Activated naive CD8-positive, alpha-beta T cell treated with anti-CD3 and anti-CD28 coated beads for 36 hours (primary cell): ENCODE measurements at places on chromosomes 1 and 21.

DNA sequence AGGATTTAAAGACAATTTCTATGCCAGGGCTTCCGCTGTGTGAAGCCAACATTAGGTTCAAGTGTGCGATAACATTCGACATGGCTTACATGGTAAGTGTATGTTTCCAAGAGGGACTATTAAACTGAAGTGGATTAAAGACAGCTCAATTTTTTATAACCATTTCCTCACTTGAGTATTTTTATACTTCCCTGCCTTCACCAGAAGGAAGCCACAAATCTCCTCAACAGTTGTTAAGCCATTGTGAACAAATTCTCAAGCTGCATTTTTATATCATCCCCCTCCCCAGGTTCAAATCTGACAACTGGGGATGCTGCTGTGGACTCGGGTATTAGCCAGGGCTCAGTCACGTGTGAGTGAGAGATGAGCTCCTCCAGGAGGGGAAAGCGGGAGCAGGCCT, 116.3 kb downstream of the RHOU start:
- DNase-seq: no peak

- DNase-seq: no peak
Measured at GRCh38 chr1:231986631-231987336, 360.2 kb downstream of the DISC1 start.

DNA sequence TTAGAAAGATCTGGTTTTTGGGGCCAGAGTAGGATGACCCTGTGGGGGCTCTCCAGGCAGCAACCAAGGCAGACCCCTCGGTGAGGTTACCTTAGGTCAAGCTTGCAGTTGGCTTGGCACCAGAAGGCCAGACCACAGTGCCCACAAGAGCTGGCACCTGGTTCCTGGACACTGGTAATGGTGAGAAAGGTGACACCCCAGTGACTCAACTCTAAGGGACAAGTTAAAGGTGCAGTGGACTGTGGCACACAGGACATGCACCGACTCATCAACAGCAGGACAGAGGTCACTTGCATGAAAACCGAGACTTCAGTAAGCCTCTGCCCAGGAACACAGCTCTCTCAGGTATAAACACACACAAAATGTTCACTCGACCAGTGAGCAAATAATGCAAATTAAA, 6.7 kb downstream of the LRRC38 start:
- DNase-seq: no peak

GRCh38 chr1:179707406-179707805, 35.7 kb upstream of the FAM163A start:
- no peak for DNase-seq

GRCh38 chr1:163197022-163197421, 5.7 kb downstream of the RGS5 start:
- no peak for DNase-seq

DNA sequence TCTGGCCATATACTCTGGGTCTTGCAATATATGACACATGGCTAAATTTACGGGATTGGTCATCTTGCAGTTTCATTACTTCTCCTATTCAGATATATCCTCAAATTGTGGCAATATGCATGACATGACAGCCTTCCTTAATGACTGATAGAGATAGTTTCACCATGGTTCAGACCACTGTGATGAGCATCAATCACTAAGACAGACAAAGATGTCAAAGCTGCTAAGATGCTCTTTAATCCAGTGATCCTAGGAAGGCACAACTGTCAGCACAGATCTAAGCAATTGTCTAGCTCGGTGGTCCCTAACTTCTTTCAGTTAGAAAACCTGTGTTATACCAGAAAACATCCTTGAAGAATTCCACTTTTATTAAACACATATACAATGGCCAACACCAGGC, 70.9 kb upstream of the ADGRL2 start:
- DNase-seq: no peak

DNA sequence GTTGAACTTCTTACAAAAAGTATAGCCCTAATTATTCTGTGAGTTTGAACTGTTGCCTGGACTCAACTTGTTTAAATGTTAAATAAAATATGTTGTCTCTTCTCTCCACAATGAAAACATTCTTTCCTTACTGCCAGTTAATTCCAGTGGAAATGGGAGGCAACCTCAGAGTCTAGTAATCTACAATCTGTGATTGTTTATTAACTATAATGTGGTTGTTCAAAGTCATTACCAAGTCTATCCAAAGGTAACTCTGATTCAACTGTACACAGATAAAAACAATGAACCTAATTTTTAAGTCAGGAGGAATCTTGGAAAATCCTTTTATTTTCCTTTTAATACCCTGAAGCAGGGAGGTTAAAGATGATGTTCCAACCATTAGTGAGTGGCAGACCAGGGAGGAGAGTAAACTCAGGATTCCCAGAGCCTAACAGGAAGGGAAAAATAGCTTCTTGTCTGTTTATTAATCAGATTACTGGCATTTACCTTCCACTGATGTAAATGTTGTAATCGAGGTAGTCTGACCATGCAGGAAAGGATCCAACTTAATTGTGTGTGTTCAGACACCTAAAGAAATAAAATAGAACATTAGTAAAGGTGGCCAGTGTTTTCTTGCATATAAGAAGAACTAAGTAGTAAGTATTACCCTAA, 57.1 kb upstream of the TBX15 start:
- no peak for DNase-seq

DNA sequence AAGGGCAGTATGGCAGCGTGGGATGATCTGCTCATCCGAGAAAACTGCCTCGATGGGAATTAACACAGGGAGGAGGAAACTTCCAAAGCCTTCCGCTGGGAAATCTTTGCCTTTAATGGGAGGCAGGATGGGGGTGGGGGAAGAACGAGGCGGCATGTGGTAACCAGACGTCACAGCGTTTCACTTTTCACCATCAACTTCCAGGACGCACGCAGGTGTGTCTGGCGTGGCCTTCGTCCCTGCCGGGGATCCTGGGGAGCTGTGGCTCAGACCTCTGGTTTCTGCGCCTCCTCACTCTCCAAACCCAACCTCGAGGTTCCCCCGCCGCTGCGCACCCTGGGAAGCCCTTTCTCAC, 282 bp downstream of the RSPH1 start:
- DNase-seq: no peak

- no peak for DNase-seq
Measured at GRCh38 chr1:36784147-36784859, 250.0 kb downstream of the GRIK3 start.

GRCh38 chr1:101081496-101082488, 56.2 kb upstream of the DPH5 start:
- DNase-seq: peak; percentile 44

DNA sequence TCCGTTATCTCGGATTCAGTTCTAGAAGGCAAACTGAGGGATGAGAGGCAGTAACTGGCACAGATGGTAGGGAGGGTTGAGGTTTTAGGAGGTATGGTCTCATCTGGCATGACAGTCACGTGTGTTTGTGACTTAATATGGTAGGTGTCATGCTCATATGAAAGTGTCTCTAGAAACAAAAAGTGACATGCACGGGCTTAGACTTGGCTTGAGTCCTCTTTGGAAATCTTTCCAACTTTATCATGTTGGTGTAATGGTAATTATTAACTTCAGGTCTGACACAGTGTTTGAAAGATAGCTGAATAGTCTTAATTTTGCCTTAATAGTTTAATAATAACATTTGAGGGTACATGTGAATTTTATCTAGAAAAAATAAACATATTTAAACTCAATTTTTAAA, 218.1 kb downstream of the FMN2 start:
- DNase-seq: no peak
